ENCODE measurements at places on chromosomes 16 and 17.

- no peak for DNase-seq
These were observed 427.6 kb downstream of the ZFHX3 start for GRCh38 chr16:72620348-72620747.

DNA sequence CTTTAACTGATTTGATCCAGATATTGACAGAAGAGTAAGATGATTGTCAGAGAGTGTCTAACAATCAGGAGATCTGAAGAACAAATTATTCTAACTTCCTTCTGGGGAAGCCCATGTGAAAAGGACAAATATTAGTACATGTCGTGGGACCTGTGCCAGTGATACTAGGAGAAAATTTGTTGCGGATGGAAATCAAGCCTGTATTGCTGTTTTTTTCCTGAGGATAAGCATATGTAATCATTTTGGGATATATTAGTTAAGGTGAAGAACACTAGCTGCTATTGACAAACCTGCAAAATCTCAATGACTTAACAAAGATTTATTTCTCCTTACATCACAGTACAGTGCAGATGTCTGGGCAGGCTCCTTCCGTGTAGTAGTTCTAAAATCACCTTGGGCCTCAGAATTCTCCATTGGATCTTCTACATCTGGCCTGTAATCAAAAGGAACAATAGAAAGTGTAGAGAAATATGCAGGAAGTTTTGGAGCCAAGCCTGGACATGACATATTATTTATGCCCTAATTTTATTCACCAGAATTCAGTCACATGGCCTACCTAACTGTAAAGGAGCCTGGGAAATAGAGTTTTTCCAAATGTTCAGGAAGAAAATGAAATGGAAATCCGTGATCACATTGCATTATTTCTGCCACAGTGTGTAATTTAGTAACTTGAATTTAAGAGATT lies 58.3 kb downstream of the CYB561 start:
- DNase-seq = no peak

GRCh38 chr16:78619811-78620210 lies 520.4 kb downstream of the WWOX start:
- DNase-seq = no peak

- DNase-seq = no peak
These were observed 251.7 kb upstream of the CACNG5 start for GRCh38 chr17:66583112-66583748.

DNA sequence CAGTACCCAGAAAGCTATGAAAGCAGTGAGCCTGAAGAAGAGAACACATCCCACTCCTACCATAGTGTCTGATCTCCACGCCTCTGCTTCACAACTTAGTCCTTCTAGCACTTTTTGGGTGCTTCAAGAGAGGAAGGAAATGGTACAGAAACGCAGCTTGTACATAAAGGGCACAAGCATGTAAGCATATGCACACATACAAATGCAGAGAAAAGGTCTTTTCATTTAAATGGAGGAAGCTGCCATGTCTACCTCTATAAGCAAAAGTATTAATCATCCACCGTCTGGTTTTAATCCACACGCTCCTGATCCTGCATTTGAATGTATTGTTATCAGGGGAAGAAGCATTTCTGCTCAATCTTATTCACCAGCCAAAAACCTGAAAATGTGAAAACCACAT lies 100.7 kb downstream of the HIC1 start:
- no peak for DNase-seq

GRCh38 chr17:68501074-68501473 lies 11.2 kb upstream of the PRKAR1A start:
- DNase-seq = no peak

- DNase-seq = no peak
These were observed 16.1 kb upstream of the CRK start for GRCh38 chr17:1471911-1472821.

GRCh38 chr17:17808706-17809432 lies 27.9 kb downstream of the SREBF1 start:
- no peak for DNase-seq

- no peak for DNase-seq
These were observed 237.8 kb upstream of the GSE1 start for GRCh38 chr16:85375282-85375681.

- no peak for DNase-seq
These were observed 39.3 kb upstream of the GNG13 start for GRCh38 chr16:839643-840408.

GRCh38 chr16:56389554-56389953 lies 35.8 kb downstream of the AMFR start:
- no peak for DNase-seq

DNA sequence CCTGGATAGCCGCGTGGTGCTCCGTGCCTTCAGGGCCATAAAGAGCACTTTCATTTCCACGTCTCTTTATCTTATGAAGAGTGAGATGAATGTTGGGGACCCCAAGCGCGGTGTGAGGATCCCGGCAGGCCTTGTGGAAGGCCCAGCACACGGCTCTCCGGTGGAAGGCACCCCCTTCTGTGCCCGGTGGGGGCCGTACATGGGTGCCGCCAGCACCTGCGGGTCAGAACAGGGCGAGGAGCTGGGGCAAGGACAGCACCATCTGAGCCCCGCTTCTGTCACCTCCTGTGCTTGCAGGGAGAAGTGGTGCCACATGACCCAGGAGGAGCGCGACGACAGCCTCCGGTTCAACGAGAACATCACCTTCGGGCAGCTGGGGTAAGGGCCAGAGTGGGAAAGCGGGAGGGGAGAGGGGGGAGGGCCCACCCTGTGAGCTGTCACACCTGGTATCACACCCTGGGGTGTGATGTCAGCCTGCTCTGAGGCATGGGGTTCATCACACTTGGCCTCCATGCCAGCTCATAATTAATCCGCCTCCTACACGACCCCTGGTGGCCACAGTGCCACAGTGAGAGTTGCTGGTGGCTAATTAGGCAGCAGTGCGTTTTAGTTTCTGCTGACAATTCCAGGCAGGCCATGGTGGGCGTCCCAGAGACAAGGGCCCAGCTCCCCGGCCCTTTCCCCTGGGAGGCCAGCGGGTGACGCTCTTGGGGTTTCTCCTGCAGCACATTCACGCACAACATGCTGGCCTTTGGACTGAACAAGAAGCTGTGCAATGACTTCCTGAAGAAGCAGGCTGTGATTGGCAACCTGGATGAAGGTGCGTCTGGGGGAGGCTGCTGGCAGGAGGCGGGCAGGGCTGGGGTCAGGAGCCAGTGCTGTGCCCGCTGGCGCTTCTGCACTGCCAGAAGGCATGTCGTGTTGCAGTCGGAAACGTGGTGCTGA lies 25.7 kb downstream of the CIBAR2 start:
- peak; percentile 49 for DNase-seq

DNA sequence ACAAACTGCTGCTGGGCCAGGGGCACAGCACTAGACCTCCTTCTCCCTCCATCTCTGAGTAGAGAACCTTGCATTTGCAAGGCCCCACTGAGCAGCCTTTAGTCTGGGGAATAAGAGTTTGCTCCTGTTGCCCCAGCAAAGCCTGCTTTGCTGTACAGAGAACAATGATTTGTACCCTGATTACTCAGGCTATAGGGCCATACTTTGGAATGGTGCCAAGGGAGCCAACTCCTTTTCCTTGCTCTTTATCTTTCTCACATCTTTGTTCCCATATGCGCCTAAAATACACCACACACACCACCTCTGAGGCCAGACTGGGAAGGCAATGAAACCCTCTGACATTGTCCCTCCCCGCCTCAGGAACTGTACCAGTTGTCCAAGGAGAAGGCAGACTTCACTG lies 21.2 kb downstream of the LIG3 start:
- no peak for DNase-seq

DNA sequence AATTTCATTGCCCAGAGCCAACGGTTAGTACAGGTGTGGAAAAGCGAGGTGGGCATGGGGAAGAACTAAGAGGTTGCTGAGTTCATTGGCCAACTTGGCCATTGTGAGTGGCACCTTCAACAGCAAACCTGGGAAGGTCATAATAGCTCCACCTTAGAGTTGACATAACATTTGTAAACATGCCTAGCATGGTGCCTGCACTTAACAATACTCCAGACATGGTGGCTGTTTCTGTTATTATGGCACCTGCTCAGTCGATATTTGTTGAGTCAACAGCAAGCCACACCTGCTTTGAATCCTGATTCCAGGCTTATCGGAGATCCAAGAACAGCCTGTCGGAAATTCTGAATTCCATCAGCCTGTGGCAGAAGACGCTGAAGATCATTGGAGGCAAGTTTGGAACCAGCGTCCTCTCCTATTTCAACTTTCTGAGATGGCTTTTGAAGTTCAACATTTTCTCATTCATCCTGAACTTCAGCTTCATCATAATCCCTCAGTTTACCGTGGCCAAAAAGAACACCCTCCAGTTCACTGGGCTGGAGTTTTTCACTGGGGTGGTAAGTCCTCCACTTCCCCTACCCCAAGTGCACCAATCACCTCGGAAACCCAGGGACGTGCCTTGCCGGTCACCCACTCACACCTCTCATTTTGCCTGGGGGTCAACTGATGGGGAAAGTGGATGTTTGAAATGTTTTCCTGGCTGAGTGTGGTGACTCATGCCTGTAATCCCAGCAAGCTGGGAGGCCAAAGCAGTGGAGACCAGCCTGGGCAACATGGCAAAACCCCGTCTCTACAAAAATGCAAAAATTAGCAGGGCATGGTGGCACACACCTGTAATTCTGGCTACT lies 46.0 kb downstream of the TMC5 start:
- no peak for DNase-seq

- DNase-seq = no peak
These were observed 2.7 kb upstream of the PRSS41 start for GRCh38 chr16:2795395-2796143.

DNA sequence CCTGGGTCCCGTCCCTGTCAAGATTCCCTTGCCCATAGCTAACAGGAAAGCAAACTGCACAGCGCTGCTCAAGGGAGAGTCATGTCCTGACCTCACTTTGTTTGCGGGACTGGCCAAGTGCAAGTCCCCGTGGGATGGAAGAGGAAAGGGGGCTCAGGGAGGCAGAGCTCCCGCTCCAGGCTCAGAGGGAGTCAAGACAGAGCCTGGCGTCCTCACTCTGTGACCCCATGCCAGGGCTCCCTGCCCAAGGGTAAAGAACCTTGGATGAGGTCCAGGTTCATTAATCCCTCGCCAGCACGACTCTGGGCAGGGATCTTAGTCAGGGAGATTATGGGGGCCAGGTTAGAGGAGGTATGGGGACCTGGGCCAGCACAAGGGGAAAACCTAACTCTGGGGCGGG lies 51.5 kb upstream of the CBX4 start:
- DNase-seq = no peak

GRCh38 chr17:77428749-77429368 lies 288.1 kb downstream of the SEC14L1 start:
- no peak for DNase-seq

DNA sequence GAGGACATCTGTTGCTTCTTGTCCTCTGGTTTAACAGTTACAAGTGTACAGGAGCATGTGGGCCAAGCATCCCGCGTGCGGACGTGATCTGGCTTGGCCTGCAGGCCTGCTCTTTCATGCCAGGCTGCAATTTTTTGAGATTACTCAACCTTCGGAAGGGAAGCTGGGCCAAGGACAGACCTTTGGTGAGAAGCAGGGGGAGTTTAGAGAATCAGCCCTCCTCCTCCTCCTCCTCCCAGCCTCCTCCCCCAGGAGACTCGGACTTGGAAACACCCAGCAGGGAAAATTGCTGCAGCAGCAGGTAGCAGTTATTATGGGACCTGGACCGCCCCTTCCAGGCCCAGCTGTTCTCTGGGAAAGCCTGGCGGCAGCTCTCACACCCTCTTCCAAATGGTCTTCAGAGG lies 5.1 kb upstream of the KLHL36 start:
- no peak for DNase-seq

- DNase-seq = no peak
These were observed 43.9 kb downstream of the ARHGAP27 start for GRCh38 chr17:45388604-45389325.

DNA sequence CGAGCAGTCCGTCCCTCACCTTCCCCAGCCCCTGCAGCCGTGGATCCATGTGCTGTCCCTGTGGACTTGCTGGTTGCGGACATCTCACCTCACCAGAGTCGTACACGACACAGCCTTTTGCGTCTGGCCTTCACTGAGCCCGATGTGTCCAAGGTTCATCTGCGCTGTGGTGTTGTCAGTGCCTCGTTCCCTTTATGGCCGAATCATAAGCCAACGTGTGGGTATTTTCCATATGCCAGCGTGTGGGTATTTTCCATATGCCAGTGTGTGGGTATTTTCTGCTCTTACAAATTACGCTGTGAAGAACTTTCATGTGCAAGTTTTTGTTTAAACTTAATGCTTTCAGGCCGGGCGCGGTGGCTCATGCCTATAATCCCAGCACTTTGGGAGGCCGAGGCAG lies 31.6 kb downstream of the TBCD start:
- DNase-seq = no peak

DNA sequence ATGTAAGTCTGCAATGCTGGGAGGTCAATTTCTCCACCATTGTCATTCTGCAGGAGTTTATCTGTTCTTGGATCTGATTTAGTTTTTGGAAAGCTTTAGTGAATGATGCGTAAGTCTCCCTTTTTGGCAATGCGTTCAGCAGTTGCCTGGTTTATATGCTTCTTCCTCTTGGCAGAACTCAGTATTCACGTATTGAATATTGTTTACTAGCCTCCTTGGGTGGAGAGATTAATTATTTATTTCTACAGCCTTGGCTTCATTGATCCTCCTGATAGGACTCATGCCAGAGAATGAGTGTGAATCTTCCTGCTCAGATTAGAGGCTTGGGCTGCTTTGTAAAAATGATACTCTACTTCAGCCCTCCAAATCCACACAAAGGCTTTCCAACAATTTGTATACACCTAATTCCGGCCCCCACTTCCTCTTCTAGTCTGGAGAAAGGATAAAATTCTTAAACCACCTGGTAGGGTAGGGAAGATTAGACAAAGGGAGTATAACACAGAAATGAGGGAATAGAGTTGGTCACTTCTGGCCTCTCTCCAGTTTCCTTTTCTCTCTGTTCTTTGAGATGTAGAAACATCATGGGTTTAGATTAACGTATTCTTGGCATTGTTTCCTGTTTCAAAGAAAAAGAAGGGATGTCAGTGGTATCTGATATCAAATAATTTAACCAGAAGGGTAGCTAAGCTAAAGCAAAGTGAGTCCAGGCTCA lies 929.8 kb downstream of the KCNJ2 start:
- no peak for DNase-seq
